ENCODE measurements at places on chromosomes 5 and 9. TPM values are rescaled to one million over a fixed set of nuclear protein-coding genes. Genes with fewer than 3 reads are reported as not detected.

DNA sequence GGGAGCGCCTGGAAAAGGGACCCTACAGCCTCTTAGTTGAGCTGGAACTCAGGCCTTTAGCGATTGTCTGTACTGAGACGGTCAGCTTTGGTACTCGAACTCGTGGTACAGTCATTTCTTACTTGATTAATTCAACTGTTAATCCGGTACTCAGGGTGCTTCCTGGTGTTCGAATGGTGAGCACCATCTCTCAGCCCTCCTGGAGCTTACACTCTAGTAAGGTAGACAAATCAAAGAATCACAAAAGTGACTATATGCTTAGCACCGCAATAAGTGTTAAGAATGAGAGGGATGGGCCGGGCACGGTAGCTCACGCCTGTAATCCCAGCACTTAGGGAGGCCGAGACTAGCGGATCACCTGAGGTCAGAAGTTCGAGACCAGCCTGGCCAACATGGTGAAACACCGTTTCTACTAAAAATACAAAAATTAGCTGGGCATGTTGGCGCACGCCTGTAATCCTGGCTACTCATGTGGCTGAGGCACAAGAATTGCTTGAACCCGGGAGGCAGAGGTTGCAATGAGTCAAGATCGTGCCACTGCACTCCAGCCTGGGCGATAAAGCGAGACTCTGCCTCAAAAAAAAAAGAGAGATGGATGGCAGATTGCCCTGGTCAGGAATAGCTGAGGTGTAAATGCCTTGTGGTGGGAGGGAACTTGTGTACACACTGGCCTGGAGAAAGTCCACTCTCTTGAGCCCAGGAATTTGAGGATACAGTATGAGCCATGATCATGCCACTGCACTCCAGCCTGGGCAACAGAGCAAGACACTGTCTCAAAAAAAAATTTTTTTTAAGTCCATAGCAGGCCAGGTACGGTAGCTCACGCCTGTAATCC is 981 bp downstream of the TCOF1 start:
- peak overlapping the region; percentile 88 for H3K27ac ChIP-seq
- H3K4me3 ChIP-seq: peak overlapping the region; percentile 87

The LURAP1L gene
- total RNA-seq: not detected

The SLCO6A1 gene
- not detected for total RNA-seq

The CCL27 gene
- total RNA-seq: not detected

The SPAG8 gene
- 1.5 TPM for total RNA-seq

The BAAT gene
- not detected for total RNA-seq

DNA sequence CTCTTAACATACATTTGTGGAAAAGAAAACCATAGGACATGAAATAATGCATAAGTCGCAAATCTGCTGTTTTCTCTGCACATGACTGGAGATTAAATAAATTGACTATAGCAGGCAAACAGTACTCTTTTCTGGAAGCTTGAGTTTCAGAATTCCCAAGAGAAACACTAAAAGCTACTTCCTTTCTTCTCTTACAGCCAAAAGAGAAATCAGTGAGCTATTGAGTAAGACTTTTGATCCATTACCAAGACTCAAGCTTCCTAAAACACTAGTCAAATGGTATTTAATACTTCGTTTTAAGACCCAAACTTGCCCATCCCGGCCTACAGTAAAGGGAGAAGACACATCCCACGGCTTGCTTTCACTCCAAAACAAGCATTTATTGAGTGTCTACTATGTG is 335.8 kb upstream of the PUM3 start:
- H3K4me1 ChIP-seq: peaks cover 7% of the 10 kb centered on the region
- H3K36me3 ChIP-seq: no peaks in the 10 kb centered on the region
- no peak for DNase-seq
- no peak overlapping the region for H3K27ac ChIP-seq
- H3K4me3 ChIP-seq: no peak overlapping the region
- H3K27me3 ChIP-seq: peaks cover 36% of the 10 kb centered on the region

- H3K36me3 ChIP-seq: no peaks in the 10 kb centered on the region
- no peak for DNase-seq
- no peak overlapping the region for H3K27ac ChIP-seq
- H3K27me3 ChIP-seq: peaks cover 56% of the 10 kb centered on the region
These were observed 3.7 kb downstream of the PHF24 start for GRCh38 chr9:34961574-34962490.

- no peaks in the 10 kb centered on the region for H3K4me1 ChIP-seq
- H3K27ac ChIP-seq: no peak overlapping the region
- no peaks in the 10 kb centered on the region for H3K36me3 ChIP-seq
These were observed 475.1 kb downstream of the SPOCK1 start for GRCh38 chr5:137024044-137024443.

The TMOD1 gene
- total RNA-seq: 0.16 TPM

GRCh38 chr5:56481428-56482357 is 248.6 kb upstream of the ANKRD55 start:
- peaks cover 9% of the 10 kb centered on the region for H3K27me3 ChIP-seq
- H3K4me1 ChIP-seq: peaks cover 28% of the 10 kb centered on the region
- DNase-seq: peak; percentile 28

- H3K27ac ChIP-seq: no peak overlapping the region
- H3K4me1 ChIP-seq: no peaks in the 10 kb centered on the region
- H3K4me3 ChIP-seq: no peak overlapping the region
- DNase-seq: no peak
- H3K36me3 ChIP-seq: no peaks in the 10 kb centered on the region
- peaks cover 11% of the 10 kb centered on the region for H3K27me3 ChIP-seq
These were observed 6.7 kb upstream of the C5orf63 start for GRCh38 chr5:127079994-127080491.

The PCDHB8 gene
- total RNA-seq: not detected

The GALT gene
- total RNA-seq: 79.1 TPM

The FBXL7 gene
- not detected for total RNA-seq

- H3K4me1 ChIP-seq: peaks cover 5% of the 10 kb centered on the region
- no peak overlapping the region for H3K27ac ChIP-seq
- no peaks in the 10 kb centered on the region for H3K27me3 ChIP-seq
- no peaks in the 10 kb centered on the region for H3K36me3 ChIP-seq
- H3K4me3 ChIP-seq: no peak overlapping the region
- DNase-seq: no peak
These were observed 21.0 kb upstream of the TRIM52 start for GRCh38 chr5:181281984-181282316.

- no peaks in the 10 kb centered on the region for H3K27me3 ChIP-seq
- no peaks in the 10 kb centered on the region for H3K36me3 ChIP-seq
- no peak overlapping the region for H3K4me3 ChIP-seq
- H3K27ac ChIP-seq: no peak overlapping the region
These were observed 322.5 kb downstream of the NFIB start for GRCh38 chr9:13991395-13991794.

GRCh38 chr5:38442247-38442573 is 114.2 kb downstream of the LIFR start:
- no peak overlapping the region for H3K27ac ChIP-seq
- peaks cover 39% of the 10 kb centered on the region for H3K27me3 ChIP-seq
- H3K4me1 ChIP-seq: no peaks in the 10 kb centered on the region
- no peaks in the 10 kb centered on the region for H3K36me3 ChIP-seq

DNA sequence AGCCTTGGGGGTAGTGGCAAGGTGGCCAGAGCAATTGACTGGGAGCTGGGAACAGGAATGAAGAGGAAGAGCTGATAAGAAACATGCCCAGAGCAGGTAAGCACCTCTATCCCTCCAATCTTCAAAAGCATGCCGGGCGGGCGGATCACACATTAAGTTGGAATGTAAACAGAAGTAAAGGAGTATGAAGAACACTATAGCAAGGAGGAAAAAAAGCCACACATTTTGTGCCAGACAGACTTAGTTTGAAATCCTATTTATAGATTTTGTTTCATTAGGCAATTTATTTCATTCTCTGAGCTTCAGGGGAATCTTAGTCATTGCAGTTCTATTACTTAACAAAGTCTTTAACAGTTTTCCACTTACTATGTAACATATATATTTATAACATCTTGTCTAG is 173.9 kb upstream of the TNC start:
- no peaks in the 10 kb centered on the region for H3K27me3 ChIP-seq
- DNase-seq: no peak
- H3K27ac ChIP-seq: no peak overlapping the region
- no peaks in the 10 kb centered on the region for H3K36me3 ChIP-seq
- no peak overlapping the region for H3K4me3 ChIP-seq

All from activated CD8-positive, alpha-beta T cell treated with anti-CD3 and anti-CD28 coated beads, Interleukin-2, amount 10 ng/mL, durations not matched to agents 7 days and 5 days (primary cell).